Stimulated activated naive CD4-positive, alpha-beta T cell treated with Interleukin-2 at 50 U/mL for 16 hours (primary cell): ENCODE measurements at places on chromosomes 7 and 10.

GRCh38 chr10:68153473-68154210 lies 44.4 kb downstream of the MYPN start:
- no peak for DNase-seq

- DNase-seq = no peak
These were observed 29.7 kb upstream of the SEC61G start for GRCh38 chr7:54788664-54789063.

DNA sequence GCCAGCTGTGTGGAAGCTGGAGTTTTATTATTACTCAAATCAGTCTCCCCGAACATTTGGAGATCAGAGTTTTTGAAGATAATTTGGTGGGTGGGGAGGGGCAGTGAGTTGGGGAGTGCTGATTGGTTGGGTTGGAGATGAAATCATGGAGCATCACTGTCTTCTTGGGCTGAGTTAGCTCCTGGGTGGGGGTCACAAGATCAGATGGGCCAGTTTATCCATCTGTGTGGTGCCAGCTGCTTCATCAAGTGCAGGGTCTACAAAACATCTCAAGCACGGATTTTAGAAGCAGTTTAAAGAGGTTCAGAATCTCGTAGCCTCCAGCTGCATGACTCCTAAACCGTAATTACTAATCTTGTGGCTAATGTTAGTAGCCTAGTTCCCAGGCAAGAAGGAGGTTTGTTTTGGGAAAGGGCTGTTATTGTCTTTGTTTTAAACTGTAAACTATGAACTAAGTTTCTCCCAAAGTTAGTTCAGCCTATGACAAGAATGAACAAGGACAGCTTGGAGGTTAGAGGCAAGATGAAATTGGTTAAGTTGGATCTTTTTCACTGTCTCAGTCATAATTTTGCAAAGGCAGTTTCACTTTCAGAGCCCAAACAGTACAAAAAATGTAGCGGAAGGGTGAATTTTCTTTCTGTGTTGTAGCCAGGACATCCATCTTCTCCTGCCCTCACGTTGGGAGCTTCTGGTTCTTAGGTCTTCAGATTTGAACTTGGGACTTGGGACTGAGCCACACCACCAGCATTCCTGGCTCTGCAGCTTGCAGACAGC lies 43.1 kb downstream of the KLF6 start:
- DNase-seq = no peak

DNA sequence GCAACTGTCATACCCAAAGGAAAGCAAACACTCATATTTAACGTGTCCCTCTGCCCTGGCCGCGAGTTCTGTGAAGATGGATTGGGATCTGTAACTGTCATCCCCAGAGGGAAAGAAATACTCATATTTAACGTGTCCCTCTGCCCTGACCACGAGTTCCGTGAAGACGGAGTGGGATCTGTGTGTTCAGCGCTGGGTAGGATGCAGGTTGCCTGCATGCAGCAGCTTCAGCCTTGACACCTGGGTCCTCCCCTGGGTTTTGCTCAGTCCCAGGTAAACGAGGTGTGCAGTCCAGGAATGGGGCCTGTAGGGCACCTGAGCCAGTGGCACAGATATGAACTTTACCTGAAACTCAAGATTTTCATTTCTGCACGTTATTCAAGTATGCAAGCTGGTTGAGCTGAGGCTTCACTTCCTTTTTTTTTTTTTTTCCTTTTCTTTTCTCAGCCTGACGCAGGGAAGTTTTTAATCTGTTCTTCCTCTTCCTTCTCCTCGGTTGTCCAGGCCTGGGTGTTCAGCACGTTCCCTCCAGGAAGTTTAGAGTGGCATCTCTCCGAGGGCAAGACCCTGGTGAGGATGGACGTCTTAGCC lies 159.0 kb upstream of the SHH start:
- DNase-seq = no peak

DNA sequence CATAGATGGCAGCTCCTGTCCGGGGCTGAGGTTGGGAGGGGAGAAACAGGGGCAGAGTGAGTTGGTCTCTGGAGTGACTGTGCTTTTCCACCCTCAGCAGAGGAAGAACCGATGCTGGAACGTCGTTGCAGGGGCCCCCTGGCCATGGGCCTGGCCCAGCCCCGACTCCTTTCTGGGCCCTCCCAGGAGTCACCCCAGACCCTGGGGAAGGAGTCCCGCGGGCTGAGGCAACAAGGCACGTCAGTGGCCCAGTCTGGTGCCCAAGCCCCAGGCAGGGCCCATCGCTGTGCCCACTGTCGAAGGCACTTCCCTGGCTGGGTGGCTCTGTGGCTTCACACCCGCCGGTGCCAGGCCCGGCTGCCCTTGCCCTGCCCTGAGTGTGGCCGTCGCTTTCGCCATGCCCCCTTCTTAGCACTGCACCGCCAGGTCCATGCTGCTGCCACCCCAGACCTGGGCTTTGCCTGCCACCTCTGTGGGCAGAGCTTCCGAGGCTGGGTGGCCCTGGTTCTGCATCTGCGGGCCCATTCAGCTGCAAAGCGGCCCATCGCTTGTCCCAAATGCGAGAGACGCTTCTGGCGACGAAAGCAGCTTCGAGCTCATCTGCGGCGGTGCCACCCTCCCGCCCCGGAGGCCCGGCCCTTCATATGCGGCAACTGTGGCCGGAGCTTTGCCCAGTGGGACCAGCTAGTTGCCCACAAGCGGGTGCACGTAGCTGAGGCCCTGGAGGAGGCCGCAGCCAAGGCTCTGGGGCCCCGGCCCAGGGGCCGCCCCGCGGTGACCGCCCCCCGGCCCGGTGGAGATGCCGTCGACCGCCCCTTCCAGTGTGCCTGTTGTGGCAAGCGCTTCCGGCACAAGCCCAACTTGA lies 2.7 kb downstream of the REPIN1 start:
- DNase-seq = no peak
